ENCODE measurements at places on chromosomes 6 and 20. TPM values are rescaled to one million over a fixed set of nuclear protein-coding genes. Genes with fewer than 3 reads are reported as not detected.

The HMGA1 gene
- 740 TPM for total RNA-seq

The RIPPLY2 gene
- total RNA-seq: 0.41 TPM

The GPR63 gene
- 0.68 TPM for total RNA-seq

The MYB gene
- 1.0 TPM for total RNA-seq

The RIN2 gene
- total RNA-seq: 40.3 TPM

The HRH3 gene
- total RNA-seq: not detected

The ASCC3 gene
- 18.6 TPM for total RNA-seq

The SLC35F1 gene
- not detected for total RNA-seq

The MYH7B gene
- not detected for total RNA-seq

The RUNX2 gene
- total RNA-seq: 1.0 TPM

The PPP1R10 gene
- 34.1 TPM for total RNA-seq

The TCP11 gene
- not detected for total RNA-seq

The SYCP2 gene
- total RNA-seq: 0.81 TPM

The CFAP206 gene
- total RNA-seq: 0.56 TPM

The BACH2 gene
- total RNA-seq: 0.30 TPM

The MUCL3 gene
- total RNA-seq: not detected

The WFDC5 gene
- not detected for total RNA-seq
